ENCODE measurements at places on chromosomes 12 and 14. TPM values are rescaled to one million over a fixed set of nuclear protein-coding genes. Genes with fewer than 3 reads are reported as not detected.

GRCh38 chr12:42450248-42450647 is 124.3 kb downstream of the PPHLN1 start:
- no peak for DNase-seq

DNA sequence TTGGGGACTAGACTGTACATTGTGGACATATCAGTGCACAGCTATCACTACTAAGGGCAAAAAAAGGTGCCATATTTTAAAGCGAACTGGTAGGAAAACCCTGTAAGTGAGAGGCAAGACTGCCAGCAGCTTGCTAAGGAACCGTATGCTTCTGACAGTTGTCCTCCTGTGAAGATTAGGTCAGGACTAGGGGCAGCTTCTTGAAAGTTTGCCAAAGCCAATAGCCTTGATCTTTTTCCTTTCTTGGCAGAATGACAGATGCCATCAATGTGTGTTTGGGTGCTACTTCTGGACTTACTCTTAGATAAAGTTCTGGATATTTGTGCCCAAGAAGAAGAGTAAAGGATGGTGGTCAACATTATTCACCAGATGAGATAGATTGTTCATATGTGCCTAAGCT is 7.4 kb downstream of the DAAM1 start:
- DNase-seq: no peak

SDR9C7 gene
- total RNA-seq: not detected

- no peak for DNase-seq
These were observed 1.6 kb downstream of the DNAJC14 start for GRCh38 chr12:55827806-55828205.

PMEL gene
- 0.12 TPM for total RNA-seq

- peak; percentile 78 for DNase-seq
These were observed 23.3 kb upstream of the MARK3 start for GRCh38 chr14:103361867-103362266.

DNA sequence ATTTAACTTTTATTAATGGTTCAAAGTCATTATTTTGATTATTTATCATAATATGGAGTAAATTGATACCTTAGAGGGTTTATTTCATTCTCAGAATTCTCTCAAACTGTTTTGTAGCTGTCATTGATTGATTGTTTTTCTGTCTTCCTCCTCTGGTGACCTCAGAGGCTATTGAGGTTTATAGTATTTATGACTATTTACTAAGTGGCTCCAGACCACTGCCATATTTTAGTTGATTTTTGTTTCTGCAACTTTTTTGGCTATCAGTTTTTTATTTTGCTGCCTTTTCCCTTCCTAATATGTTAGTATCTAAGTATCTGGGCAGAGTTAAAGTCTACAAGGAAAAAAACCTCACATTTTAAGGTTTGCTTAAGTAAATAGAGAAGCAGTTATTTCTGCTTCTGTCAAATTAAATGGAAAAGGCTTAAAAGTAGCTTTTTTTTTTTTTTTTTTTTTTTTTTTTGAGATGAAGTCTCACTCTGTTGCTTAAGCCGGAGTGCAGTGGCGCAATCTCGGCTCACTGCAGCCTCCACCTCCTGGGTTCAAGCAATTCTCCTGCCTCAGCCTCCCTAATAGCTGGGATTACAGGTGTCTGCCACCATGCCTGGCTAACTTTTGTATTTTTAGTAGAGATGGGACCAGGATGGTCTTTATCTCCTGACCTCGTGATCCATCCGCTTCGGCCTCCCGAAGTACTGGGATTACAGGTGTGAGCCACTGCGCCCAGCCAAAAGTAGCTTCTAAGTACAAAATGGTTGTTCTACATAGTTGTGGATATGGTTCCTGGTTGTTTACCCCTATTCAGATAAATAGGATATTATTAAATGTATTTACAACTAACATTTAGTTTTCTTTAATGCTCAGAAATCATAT is 8.2 kb downstream of the MDM2 start:
- no peak for DNase-seq

- DNase-seq: no peak
These were observed 121.7 kb upstream of the CAND1 start for GRCh38 chr12:67147447-67147846.

DNA sequence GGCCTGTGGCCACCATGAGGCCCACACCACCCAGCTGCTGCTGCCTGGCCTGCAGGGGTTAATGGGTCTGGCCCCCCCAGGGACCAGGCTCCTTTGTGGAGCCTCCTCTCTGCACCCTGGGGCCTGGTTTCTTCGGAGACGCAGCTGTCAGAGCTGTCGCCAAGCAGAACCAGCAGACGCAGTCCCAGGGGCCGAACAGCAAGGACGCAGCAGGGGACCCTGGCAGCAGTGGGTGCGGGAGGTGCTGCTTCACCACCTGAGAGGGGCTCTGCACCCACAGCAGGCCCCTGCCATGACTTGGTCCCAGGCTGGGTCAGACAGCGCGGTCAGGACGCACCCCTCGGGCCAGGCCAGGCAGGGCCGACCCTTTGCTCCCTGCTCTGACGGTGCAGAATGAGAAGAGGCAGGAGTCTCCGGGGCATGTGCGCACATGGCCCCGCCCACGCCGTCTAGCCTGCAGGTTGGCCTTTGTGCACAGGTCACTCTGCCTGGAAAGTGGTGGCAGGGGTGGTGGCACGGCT is 30.5 kb downstream of the JAG2 start:
- DNase-seq: no peak

PIWIL1 gene
- 0.68 TPM for total RNA-seq

ATF1 gene
- 21.8 TPM for total RNA-seq

DNA sequence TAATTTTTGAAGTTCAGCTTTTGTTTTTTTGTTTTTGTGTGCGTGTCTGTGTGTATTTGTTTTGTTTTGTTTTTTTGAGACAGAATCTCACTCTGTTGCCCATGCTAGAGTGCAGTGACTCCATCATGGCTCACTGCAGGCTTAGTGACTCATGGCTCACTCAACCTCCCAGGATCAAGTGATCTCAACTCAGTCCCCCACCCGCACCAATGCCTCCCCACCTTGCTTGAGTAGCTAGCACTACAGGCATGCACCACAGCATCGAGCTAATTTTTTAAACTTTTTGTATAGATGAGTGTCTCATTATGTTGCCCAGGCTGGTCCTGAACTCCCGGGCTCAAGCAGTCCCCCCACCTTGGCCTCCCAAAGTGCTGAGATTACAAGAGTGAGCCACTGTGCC is 981.4 kb downstream of the BCL11B start:
- peak; percentile 74 for DNase-seq

DNA sequence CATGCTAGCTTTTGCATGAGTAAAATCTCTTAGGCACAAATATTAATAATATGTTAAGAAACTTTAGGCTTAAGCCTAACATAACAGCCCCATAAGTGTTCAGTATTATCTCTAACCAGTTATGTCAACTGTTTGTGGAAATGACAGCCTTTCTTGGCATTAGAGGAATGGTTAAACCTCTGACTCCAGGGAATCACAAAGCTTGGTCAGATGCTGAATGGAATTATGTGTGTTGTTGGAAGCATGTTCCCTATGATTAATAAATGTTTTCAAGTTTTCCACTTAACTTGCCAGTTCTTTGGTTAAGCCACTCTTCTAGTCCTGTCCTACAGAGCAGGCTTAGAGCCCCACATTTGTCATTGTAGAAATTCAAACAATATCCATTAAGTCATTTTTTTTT is 17.0 kb downstream of the PSEN1 start:
- no peak for DNase-seq

DNA sequence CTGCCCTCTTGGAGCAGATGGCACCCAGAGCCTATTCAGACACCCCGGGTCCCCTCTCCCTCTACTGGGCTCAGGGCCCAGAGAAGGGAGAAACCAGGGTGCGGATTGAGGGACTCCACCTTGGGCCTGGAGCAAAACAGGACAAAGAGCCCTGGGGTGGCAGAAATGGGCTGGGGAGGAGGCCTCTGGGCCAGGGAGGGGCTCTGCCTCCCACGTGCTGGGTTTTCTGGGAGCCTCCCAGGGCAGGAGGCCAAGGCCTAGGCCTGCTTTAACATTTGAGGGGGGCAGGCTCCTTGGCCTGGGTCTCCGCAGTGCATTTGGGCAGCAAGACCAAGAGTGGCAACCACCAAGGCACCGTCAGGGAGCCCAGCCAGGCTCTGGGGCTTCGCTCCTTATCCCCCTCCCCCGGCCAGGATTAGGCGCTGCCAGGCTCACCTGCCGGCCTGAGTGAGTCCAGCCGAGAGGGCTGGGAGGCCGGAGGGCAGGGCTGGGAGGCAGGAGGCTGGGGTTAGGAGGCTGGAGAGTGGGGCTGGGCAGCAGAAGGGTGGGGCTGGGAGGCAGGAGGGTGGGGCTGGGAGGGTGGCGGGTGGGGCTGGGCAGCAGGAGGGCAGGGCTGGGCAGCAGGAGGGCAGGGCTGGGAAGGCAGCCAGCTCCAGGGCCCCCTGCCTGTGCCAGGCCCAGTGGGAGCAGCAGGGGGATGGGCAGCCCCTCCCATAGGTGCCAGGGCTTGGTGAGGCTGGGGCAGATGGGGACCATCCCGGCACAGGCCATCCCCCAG is 101.8 kb upstream of the EIF5 start:
- peak; percentile 36 for DNase-seq

DNA sequence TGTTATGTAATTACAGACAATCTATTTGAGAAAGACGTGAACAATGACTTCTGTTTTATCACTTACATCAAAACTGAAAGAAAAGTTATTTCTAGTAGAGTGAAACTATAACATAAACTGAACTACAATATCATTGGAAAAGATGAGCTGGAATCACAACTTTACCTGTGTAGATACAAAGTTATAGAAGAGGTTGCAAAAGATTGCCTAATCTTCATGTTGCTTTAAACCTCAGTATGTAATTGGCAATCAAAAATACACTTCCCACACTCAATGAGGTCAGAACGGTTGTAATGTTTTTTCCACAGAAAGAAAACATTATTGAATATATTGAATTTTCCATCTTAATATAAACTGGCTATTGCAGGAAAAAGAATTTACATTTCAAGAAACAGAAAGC is 37.7 kb upstream of the GXYLT1 start:
- DNase-seq: no peak

CPNE6 gene
- total RNA-seq: not detected

CARMIL3 gene
- not detected for total RNA-seq

- peak; percentile 77 for DNase-seq
These were observed 163.2 kb downstream of the DYRK2 start for GRCh38 chr12:67811437-67812361.

GRCh38 chr14:95370076-95370475 is 50.4 kb upstream of the CLMN start:
- no peak for DNase-seq

- no peak for DNase-seq
These were observed 245.9 kb downstream of the EMP1 start for GRCh38 chr12:13442457-13442856.

DPF3 gene
- 6.4 TPM for total RNA-seq

ACOT6 gene
- total RNA-seq: not detected

DNA sequence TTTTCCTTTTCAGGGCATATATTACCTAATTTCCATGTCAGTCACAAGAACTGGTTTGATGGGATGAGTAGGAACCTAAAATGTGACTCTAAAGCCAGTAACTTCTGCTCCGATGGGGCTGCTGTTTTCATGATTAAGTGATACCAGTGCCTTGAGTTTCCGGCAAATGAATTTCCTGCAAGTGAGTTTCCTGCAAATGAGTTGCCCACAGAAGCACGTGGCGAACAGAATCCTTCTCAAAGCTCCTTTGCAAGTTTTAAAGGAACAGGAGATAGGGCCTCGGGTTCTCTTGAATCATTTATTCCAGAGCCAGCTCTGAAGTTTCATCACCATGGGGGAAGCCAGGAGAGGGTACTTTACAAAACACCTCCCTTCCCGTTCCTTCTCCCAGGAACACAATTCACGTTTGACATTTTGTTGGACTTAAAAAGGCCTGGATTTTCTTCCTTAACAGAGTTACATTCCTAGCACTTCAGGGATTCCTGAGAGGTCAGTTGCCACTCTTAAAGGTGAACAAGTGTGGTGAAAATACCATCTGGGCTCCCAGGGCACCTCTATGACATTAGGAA is 2.2 kb upstream of the PPTC7 start:
- DNase-seq: peak; percentile 38

- DNase-seq: no peak
These were observed 403.8 kb downstream of the NPAS3 start for GRCh38 chr14:33342299-33342974.

ZNF891 gene
- 0.51 TPM for total RNA-seq

IKBIP gene
- 81.4 TPM for total RNA-seq

RNASE4 gene
- 5.2 TPM for total RNA-seq

FIGNL2 gene
- total RNA-seq: 0.09 TPM

- no peak for DNase-seq
These were observed 69.4 kb upstream of the ACTN1 start for GRCh38 chr14:69048456-69048855.

GUCY2C gene
- total RNA-seq: not detected

GRCh38 chr12:26871985-26872384 is 39.0 kb upstream of the ITPR2 start:
- no peak for DNase-seq

DNA sequence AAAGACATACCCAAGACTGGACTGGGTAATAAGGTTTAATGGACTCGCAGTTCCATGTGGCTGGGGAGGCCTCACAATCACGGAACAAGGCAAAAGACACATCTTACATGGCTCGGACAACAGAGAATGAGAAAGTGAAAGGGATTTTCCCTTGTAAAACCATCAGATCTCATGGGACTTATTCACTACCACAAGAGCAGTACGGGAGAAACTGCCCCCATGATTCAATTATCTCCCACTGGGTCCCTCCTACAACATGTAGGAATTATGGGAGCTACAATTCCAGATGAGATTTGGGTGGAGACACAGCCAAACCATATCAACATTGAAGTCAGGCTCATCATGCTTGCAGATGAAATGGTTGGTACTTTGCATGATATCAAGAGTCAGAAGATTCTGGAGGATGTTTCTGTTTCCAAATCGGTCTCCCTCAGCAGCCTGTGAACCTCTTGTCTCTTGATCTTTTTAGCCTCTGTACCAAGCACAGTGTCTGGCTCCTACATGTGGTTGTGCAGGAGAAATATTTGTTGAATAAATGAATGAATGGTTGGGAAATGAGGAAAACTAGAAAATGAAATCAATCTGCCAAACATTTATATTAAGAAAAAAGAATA is 98.6 kb downstream of the VRK1 start:
- DNase-seq: no peak

GRCh38 chr14:99562856-99563748 is 40.9 kb downstream of the CCDC85C start:
- peak; percentile 87 for DNase-seq

DNA sequence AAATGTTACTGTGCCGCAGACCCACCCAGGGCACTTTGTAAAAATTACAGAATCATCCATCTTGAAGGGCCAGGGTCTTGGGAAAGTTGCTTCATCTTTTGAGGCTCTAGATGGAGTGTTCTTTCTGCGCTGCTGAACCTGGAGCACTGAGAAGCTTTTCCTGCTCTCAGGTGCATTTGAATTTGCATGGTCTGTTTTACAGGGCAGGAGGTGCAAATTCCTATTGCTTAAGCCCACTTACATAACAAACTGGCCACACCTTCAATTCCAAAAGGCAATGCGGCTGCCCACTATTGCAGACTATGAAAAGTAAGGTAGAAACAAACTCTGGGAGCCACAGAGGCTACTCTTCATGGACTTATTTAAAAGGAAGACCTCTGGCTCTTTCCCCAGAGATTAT is 254.8 kb downstream of the CACNA1C start:
- DNase-seq: no peak

IL23A gene
- 1.1 TPM for total RNA-seq

Measured in Daoy (cell line).